ENCODE measurements at places on chromosomes 11 and 22.

- no peak for DNase-seq
These were observed 122.6 kb upstream of the SERPIND1 start for GRCh38 chr22:20651286-20651685.

DNA sequence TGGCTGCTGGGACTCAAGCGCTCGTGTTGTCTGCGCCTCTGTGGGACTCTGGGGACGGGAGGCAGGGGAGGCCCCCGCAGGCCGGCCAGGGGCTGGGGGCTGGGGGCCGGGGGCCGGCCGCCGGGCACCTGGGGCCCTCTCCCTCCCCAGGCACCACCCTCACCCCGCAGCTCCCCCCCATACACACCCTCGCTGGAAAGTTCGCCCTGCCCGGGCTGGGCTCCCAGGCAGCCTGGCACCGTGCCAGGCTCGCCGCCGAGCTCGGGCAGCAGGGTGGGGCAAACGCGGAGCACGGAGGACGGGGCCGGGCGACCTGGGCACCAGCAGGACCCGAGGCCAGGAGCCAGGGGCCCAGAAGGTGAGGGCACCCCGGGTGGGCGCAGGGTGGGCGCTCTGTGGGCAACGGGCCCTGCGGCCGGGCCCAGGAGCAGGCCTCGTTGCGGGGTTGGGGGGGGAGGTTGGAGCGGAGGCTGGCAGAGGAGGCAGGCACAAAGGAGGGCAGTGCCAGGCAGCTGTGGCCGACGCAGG, 76.7 kb upstream of the WNT7B start:
- DNase-seq: peak; percentile 22

- DNase-seq: no peak
These were observed 70.8 kb downstream of the FAT3 start for GRCh38 chr11:92295175-92296137.

- no peak for DNase-seq
These were observed 10.3 kb downstream of the GAL3ST1 start for GRCh38 chr22:30564045-30564760.

- DNase-seq: peak; percentile 83
These were observed 9.0 kb upstream of the VPREB1 start for GRCh38 chr22:22235558-22235957.

- DNase-seq: no peak
These were observed 15.6 kb downstream of the PISD start for GRCh38 chr22:31646186-31647019.

GRCh38 chr11:26287067-26287518, 44.8 kb upstream of the ANO3 start:
- no peak for DNase-seq
